Testis (tissue), 5 donors: ENCODE measurements at places on chromosomes 16 and 17. TPM values are rescaled to one million over a fixed set of nuclear protein-coding genes. Genes with fewer than 3 reads are reported as not detected.

DNA sequence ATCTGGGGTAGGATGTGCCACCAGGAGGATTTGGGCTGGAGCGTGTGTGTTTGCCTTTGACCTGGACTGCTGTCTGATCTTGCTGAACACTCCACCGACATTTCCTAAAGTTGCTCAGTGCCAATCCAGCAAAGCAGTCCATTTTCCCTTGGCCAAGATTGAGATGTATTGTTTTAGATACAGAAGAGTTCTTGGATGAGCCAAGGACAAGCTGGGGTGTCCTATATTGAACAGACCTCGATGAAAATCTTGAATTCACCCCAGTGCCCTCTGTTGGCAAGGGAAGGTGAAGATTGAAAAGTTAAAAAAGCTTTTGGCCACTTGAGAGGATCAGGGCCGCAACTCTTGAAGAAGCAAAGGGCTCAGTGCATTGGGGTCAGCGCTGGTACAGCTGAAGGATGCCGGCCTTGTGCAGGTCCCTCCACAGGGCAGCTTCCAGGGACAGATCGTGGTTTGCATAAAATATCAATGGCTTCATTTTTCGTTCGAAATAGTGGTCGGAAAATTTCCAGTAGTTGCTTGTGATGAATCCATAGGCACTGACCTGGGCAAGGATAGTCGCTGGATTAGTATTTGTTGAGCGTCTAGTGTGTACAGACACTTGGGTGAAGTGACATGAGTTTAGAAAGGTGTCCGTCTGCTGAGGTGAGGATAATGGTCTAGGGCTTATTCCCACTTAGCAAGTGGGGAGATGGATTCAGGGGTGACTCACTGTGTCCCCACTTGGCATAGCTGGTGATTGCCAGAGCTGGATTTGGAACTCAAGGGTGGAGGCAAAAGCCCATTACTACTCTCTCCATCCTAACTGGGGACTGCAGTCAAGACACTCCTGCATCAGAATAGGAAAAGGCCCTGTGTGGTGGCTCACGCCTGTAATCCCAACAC is 19.7 kb downstream of the ST6GALNAC2 start:
- no peaks in the 10 kb centered on the region for H3K27me3 ChIP-seq
- DNase-seq = no peak
- no peak overlapping the region for H3K4me3 ChIP-seq
- peaks cover 35% of the 10 kb centered on the region for H3K4me1 ChIP-seq
- H3K36me3 ChIP-seq = no peaks in the 10 kb centered on the region

HOXB1 gene
- not detected for total RNA-seq

DNA sequence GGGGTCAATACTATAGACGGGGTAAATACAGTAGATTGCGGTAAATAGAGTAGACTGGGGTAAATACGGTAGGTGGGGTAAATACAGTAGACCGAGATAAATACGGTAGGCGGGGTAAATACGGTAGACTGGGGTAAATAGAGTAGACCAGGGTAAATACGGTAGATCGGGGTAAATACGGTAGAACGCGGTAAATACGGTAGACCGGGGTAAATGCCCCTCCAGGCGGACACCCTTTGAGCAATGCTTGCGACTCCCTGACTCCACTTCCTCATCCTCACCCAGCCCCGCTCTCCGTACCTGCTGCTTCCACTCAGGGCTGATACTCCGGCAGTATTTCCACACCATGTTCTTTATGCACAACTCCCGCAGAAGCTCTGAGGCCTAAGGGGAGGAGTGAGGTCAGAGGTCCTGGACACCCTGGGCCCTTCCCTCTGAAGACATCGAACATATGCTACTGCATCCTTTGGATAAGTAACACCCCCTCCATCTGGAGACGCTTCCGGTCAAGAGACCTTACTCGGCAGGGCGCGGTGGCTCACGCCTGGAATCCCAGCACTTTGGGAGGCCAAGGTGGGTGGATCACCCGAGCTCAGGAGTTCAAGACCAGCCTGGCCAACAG is 13.3 kb upstream of the CRK start:
- H3K27me3 ChIP-seq = no peaks in the 10 kb centered on the region
- no peaks in the 10 kb centered on the region for H3K36me3 ChIP-seq
- no peak overlapping the region for H3K27ac ChIP-seq
- no peak for DNase-seq
- no peak overlapping the region for H3K4me3 ChIP-seq
- H3K4me1 ChIP-seq = no peaks in the 10 kb centered on the region

DNA sequence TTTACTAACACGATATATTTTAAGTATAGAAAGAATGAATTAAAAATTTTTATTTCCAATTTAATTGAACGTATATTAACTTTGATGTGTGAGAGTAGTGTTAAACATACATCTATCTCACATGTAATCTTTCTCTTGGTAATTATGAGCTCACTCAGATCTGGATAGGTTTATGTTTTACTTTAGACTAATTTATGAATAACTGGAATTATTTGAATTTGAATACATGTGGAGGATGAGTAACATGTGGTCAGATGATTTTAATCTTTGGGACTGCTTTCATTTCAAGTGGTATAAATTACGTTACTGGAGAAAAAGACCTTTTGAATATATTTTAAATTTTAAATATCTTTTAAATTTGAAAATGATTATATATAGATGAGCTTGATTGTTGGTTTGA is 49.9 kb upstream of the RHBDL3 start:
- no peaks in the 10 kb centered on the region for H3K36me3 ChIP-seq
- no peaks in the 10 kb centered on the region for H3K27me3 ChIP-seq
- no peak for DNase-seq
- no peaks in the 10 kb centered on the region for H3K4me1 ChIP-seq

- peak; percentile 95 for DNase-seq
- H3K4me1 ChIP-seq = peaks cover 49% of the 10 kb centered on the region
- no peaks in the 10 kb centered on the region for H3K27me3 ChIP-seq
- no peaks in the 10 kb centered on the region for H3K36me3 ChIP-seq
These were observed 5.0 kb upstream of the ADGRG1 start for GRCh38 chr16:57623251-57624043.

CCDC92B gene
- total RNA-seq = 4.0 TPM

DNA sequence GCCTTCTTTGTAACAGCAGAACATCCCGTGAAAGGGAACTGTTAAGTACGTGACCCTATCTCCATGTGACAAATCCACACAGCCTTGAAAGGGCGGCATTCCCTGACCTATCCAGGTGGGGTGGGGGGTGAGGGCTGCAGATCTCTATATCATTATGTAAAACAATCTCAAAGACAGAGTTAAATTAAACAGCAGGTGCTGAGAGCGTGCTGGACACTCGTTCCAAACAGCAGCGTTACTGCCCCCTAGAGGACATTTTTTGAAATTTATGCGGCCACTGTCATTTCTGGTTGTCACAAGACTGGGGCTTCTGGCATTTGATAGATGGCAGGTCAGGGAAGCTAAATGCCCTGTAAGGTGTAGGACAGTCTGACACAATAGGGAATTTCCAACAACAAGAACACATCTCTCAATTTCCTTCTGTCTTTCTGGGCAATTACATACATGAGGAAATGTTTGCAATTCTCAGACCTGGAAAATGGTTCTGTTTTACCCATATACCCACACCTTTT is 6.7 kb upstream of the SLC25A39 start:
- no peak overlapping the region for H3K27ac ChIP-seq
- peak; percentile 89 for DNase-seq
- H3K27me3 ChIP-seq = no peaks in the 10 kb centered on the region
- no peaks in the 10 kb centered on the region for H3K36me3 ChIP-seq
- no peak overlapping the region for H3K4me3 ChIP-seq
- no peaks in the 10 kb centered on the region for H3K4me1 ChIP-seq

DNA sequence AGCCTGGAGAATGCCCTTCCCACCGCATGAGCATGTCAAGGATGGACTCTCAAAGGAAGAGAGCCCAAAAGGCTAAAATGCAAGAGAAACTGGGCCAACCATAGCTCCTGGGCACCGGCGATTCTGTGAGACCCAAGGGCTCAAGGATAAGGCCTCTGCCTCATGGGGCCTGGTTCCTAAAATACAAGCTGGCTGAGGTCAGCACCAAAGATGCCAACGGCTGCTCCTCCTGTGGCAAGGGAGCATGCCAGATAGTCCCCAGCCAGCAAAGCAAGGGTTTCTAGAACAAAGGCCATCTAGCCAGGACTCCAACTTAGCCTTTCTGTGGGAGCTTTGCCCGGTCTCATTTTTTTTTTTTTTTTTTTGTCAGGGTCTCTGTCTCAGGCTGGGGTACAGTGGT is 20.1 kb downstream of the GPRC5B start:
- no peaks in the 10 kb centered on the region for H3K36me3 ChIP-seq
- peaks cover 20% of the 10 kb centered on the region for H3K4me1 ChIP-seq
- no peak for DNase-seq
- H3K27ac ChIP-seq = no peak overlapping the region
- H3K27me3 ChIP-seq = no peaks in the 10 kb centered on the region
- H3K4me3 ChIP-seq = no peak overlapping the region
